Activated CD8-positive, alpha-beta memory T cell treated with anti-CD3 and anti-CD28 coated beads for 1 hour (primary cell): ENCODE measurements at places on chromosomes 16 and 17.

DNA sequence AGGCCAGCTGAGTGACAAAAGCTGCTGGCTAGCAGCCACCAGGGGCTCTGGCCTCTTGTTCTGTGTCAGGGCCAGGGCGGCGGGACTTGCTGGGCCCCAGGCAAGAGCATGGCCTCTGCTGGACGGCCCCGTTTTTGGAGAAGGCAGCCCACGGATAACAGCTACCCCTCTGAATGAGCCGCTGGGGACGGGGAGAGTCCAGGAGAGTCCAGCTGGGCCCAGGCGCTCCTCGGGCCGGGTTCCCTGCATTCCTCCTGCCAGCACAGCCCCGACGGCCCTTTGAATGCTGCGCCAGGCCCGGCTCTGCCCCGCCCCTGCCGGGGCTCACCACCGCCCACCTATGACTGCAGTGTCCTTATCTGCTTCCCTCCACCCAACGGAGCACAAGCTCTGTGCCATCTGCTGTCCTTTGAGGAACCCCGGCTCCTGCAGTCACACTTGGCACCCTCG is 33.4 kb downstream of the SLC7A5 start:
- DNase-seq: no peak

DNA sequence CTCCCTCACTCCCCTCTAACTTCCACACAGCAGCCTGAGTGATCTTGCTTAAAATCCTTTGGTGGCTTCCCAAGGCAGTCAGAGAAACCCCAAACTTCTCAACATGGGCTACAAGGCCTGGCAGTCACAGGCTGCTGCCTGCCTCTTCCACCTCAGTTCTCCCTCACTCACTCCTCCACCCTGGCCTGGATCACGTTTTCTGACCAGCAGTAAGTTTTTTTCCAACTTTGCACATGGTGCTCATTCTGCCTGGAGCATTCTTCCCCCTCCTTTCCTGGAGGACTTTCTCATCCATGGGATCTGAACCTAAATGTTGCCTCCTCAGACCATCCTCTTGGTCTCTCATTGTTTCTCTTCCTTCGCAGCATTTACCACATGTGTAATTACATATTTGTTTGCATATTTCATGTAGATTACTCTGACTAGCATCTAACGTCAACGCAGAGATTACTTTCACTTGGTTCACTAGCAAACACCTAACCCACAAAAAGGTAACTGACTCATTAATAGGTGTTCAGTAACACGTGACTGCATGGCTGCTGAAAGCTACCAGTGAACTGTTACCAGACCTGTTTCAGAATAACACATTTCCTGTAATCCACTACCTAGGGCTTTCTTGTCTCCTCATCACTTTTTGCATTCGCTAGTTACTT is 17.1 kb downstream of the GNA13 start:
- DNase-seq: no peak

GRCh38 chr17:80005360-80006338 is 30.0 kb downstream of the TBC1D16 start:
- peak; percentile 15 for DNase-seq

- no peak for DNase-seq
These were observed 47.0 kb downstream of the NLRC5 start for GRCh38 chr16:57036315-57036714.

GRCh38 chr16:24568392-24568791 is 29.0 kb downstream of the RBBP6 start:
- no peak for DNase-seq

DNA sequence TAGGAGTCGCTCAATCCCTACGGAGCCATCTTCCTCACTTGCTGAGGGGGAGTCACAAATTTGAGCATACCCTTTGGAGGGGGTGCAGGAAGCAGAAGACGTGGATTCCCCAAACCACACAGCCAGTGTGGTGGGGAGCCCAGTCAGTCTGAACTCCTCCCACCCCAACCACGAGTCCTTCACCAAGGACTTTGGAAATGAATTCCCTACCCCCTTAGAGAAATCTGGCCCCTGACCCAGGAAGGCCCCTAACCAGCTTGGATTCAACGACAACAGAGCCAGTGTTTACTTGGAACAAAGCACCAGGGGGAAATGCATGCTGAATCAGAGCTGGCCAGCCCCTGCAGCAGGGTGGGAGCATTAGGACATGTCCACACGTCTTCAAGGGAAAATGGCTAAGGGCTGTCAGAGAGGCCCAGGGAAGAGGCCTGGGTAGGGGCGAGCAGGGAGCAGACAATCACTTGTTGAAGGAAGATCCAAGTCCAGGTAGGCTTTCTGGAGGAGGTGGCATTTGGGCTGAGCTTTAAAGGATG is 5.5 kb upstream of the TMEM92 start:
- DNase-seq: no peak

DNA sequence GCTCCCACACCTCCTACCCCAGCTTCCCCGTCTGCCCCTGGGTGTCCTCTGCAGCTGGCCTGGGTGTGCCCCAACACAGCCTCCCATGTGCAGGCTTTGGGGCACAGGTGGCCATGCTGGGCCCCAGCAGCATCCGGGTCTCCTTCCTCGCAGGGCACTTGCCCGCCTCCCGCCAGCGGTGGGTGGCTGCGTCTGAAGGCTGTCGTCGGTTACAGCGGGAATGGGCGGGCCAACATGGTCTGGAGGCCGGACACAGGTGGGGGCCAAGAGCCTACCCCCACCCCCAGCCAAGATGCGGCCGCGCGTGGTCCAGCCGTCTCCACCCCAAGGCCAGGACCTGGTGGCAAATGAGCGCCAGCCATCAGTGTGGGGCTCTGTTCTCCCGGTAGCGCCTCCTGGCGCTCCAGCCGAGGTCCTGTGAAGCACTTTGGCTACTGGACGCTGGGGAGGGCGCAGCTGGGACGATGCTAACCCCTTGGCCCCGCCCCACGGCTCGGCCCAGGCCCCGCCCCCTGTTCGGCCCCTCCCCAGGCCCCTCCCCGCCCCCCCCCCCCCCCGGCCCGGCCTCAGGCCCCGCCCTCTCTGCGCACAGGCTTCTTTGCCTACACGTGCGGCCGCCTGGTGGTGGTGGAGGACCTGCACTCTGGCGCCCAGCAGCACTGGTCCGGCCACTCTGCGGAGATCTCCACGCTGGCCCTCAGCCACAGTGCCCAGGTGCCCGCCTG is 7.3 kb upstream of the RHOT2 start:
- DNase-seq: peak; percentile 34

DNA sequence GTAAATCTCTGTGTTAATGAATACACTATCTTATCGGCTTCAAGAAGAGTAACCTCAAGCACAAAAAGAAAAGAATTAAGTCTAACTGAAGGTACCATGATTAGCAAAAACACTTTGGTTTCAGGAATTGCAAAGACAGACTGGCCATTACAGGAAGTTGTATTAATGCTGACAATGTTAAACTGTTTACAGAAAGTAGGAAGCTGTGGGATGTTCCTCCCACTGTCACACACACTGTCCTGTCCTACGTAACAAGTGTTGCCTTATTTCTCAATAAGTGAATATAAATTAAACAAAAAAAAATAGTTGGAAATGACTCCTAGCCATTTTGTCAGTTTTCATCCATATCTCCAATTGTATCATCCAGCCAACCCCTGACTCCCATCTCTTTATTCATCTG is 8.6 kb downstream of the GNA13 start:
- DNase-seq: no peak

GRCh38 chr17:63916566-63917185 is 2.0 kb downstream of the GH1 start:
- no peak for DNase-seq

DNA sequence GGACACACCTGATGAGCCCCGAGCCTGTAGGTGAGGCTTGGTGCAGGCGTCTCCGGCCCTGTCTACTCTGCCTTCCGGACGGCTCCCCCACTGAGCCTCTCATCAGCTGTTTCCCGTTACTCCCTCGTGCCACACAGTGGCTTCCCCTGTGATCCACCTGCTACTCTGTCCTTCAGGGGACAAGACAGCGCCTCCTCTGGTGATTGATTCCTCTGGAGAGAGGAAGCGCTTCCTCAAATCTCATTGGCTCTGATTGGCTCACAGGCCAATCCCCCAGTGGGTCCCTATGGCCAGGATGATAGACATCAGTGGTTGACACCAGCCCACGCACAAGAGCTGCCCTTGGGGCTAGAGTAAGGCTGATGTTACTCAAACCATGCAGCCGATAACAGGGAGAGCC is 24.0 kb downstream of the RNF213 start:
- no peak for DNase-seq

GRCh38 chr16:12320298-12320706 is 343.8 kb downstream of the SNX29 start:
- no peak for DNase-seq

GRCh38 chr16:2277466-2278271 is 9.7 kb upstream of the RNPS1 start:
- no peak for DNase-seq

DNA sequence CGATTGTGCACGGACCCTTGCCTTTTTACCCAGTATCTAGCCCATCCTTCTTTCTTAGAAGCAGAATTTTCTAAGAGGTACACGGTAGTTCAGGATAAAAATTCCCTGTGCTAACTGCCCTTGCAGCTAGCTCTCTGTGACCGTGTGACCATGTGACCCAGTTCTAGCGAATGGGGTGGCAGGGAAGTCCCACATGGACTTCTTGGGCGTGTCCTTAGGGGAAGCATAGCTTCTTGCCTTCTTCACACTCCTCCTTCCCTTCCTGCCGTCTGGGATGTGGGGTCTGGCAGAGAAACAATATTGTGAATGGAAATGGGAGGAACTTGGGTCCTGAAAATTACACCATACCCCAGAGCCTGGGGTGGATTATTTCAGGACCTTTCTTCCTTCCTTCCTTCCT is 670.7 kb downstream of the MAF start:
- no peak for DNase-seq

GRCh38 chr17:69997332-69997731 is 77.7 kb upstream of the KCNJ16 start:
- DNase-seq: no peak

GRCh38 chr17:81470944-81471817 is 41.4 kb downstream of the ACTG1 start:
- DNase-seq: no peak

GRCh38 chr16:22912654-22913053 is 98.7 kb downstream of the HS3ST2 start:
- DNase-seq: no peak

GRCh38 chr16:9050102-9050830 is 41.2 kb upstream of the HAPSTR1 start:
- DNase-seq: no peak

DNA sequence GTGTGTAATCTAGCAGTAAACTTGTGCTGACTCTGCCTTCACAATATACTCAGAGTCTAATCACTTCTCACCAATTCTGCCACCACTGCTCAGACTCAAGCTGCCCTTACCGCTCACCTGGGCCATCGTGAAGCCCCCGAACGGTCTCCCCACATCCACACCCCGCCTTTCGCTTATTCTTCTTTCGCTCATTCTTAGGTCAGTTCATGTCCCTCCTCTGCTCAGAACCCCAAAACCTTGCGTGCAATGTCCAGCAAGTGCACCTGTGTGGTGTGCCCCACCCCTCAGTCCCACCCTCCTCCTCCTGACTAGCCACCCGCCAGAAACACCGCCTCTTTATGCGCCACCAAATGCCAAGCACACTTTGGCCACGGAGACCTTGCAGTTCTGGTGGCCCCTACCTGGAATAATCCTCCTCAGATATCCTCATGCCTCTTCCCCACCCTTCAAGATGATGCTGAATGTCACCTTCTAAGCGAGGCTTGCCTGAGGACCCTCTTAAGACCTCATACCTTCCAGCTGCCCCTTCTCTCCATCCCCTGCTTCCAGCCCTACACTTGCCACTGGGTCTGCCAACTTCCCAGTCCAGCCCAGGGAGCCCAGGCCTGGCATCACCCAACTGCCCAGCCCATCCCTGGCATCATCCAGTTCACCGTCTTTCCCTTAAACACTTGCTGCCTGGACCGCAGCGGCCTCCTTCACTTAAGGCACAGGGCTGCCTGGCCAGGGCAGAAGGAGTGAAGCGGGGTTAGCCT is 34.3 kb upstream of the RBFOX3 start:
- no peak for DNase-seq

- peak; percentile 51 for DNase-seq
These were observed at the start of gene IL32 for GRCh38 chr16:3065069-3065741. TSS of gene IL32 (plus strand) at chr16:3065640. CDS start at chr16:3065812, 172 bp downstream.

DNA sequence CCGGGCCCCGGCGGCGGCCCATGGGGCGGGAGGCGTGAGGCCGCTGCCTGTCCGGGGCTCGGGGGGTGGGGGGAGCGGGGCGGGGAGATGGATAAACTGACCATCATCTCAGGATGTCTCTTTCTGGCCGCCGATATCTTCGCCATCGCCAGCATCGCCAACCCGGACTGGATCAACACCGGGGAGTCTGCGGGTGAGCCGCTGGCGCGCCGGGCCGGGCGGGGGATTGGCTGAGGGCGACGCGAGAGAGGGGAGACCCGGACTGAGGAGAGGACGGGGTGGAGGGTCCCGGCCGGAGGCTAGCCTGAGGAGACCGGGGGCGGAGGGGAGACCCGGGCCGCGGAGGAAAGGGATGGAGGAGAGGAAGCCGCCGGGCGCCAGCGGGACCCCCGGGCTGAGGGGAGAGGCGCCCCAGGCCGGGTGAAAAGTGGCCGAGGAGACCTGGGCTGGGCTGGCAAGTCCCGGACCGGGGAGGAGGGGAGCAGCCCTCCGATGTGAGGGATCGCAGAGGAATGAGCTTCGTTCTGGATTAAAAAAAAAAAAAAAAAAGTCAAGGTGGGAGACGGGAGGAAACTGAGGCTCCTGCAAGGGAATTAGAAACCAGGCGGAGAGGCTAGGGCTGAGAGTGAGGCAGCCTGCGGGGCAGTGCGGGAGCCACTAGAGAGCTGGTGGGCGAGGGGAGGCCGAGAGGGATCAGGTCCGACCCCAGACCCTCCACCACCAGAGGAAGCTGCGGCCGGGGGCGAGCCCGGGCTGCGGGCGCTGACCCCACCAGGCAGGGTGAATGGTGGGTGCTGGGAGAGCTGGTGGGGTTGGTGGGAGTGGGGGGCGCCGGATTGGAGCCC is 526 bp downstream of the MOSMO start:
- DNase-seq: no peak

- no peak for DNase-seq
These were observed 35.9 kb downstream of the RANBP10 start for GRCh38 chr16:67770346-67770991.

DNA sequence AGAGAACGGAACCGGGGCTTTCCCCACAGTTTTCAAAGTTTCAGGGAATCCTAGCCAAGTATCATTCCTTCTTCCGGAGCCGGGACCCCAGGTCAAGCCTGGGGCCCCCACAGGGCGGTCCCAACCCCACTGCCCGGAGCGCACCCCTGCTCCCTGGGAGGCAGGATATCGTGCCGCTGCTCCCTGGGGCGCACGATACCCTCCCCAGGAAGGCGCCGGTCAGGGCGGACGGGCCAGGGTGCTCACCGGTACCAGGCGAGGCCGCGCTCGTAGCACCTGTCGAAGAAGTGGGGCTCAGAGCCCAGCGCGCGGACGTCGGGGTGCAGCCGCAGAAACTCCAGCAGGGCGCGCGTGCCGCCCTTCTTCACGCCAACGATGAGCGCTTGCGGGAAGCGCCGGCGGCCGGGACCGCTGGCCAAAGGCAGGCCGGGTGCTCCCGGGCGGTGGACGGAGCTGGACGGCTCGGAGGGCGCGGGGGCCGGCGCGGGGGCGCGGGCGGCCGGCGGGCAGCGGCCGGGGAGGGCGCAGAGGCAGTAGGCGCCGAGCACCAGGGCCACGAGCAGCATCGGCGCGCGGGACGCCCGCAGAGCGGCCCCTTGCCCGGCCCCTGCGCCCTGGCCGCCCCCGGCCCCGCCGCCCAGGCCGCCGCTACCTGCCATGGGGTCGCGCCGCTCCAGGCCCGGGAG is 407 bp downstream of the HS3ST6 start:
- DNase-seq: no peak
